AG08396 (cell line): ENCODE measurements at places on chromosomes 3 and 15.

- peak; percentile 94 for DNase-seq
These were observed 41.2 kb downstream of the CCDC12 start for GRCh38 chr3:46935168-46935858.

DNA sequence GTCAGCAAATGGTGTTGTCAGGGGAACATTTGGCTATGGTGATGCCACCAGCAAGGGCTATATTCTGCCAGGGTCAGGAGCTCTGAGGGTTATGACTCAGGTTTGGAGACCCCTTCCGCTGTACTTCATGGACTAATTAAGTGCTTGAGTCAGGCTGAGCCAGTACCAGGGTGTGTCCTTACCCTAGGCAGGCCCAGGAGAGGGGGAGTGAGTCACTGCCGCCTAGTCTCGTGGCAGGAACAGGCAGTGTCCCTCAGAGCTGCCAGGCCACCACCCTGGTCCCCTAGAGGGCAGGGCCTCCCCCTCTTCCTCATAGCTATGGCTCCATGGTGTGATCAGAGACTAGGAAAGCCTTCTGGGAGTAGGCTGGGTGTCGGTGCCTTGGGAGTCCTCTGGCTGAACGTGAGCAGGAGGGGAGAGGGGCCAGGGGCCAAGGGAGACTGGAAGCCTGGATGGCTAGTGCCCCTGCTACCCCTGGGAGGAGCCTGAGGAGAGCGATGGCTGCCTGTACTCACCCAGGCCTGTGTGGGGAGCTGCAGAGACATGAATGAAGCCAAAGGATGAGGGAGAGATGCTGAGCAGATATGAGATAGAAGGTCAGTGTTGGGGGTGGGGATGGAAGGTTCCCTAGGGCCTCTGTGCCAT lies 10.6 kb downstream of the MAPKAPK3 start:
- peak; percentile 62 for DNase-seq

GRCh38 chr15:85718271-85718971 lies 76.3 kb downstream of the KLHL25 start:
- no peak for DNase-seq

GRCh38 chr3:100216713-100217112 lies 44.1 kb upstream of the TBC1D23 start:
- no peak for DNase-seq

GRCh38 chr3:45950686-45951600 lies 7.7 kb downstream of the CXCR6 start:
- no peak for DNase-seq

GRCh38 chr3:169657351-169658124 lies 6.0 kb downstream of the MECOM start:
- DNase-seq, result no peak

- no peak for DNase-seq
These were observed 82.3 kb upstream of the LINGO1 start for GRCh38 chr15:77715051-77715450.

GRCh38 chr3:14476583-14477265 lies 63.4 kb downstream of the GRIP2 start:
- no peak for DNase-seq

- DNase-seq, result no peak
These were observed 21.7 kb upstream of the UTS2B start for GRCh38 chr3:191352014-191352413.

- no peak for DNase-seq
These were observed 49.0 kb upstream of the GCNT3 start for GRCh38 chr15:59562448-59563186.

GRCh38 chr15:55872471-55872870 lies 120.9 kb downstream of the NEDD4 start:
- no peak for DNase-seq

DNA sequence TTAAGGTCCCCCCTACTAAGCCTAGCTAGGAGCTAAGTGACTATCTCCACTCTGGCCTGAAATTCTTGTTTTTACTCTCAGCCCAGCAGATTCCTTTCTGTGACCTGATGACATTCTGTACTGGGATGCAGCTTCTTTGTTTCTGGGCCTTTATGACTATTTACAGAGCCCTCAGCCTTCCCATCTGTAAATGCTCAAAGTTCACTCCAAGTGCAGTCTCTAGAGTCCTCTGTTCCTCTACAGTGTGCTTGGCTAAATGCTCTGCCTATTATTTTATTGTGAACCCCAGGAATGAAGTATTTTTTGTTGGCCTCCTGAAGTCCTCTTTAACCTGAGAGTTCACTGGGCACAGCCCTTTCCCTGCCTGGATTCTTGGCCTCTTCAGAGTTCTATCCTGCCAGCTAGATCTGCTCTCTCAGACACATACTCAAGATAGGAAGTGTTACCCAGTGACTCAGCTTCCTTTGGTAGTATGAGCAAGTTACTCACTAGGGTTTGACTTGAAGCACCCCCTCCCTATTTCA lies 278.1 kb upstream of the P2RY1 start:
- peak; percentile 49 for DNase-seq

GRCh38 chr15:42575188-42576039 lies at the start of gene STARD9:
Gene STARD9, plus strand, starts transcription at chr15:42575606. Its CDS starts 110 bp downstream, at chr15:42575716.
- peak; percentile 98 for DNase-seq

GRCh38 chr3:150030841-150031240 lies 60.1 kb upstream of the PFN2 start:
- DNase-seq, result no peak

DNA sequence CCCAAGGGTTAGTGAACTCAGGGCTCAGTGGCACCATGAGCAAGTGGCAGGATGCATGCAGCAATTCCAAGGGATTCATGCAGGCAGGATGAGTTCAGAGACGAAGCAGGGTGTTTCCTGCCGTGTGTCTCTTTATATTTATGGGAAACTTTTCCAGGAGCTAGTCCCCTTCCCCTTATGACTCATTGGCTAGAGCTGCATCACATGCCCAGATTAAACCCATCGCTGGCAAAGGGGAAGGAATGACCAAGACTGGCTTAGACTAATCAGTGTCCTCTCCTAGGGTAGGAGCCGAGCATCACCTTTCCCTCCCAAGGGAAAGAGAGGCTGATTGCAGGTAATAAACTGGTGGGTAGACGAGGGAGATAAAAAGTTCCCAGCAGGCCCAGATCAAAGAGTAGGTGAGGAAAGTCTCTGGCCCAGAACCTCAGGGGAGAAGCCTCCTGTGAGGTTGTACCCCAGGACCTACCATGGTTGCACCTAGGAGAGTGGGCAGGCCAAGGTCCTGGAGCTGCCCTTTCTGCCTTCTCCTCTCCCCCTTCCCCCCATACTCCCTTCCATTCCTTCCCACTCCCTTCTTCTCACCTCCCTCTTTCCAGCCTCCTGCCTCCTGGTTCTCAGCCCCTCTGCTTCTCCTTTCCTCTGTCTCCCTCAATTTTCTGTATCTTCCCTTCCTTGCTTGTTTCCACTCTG lies 67.8 kb upstream of the ITGA11 start:
- no peak for DNase-seq

DNA sequence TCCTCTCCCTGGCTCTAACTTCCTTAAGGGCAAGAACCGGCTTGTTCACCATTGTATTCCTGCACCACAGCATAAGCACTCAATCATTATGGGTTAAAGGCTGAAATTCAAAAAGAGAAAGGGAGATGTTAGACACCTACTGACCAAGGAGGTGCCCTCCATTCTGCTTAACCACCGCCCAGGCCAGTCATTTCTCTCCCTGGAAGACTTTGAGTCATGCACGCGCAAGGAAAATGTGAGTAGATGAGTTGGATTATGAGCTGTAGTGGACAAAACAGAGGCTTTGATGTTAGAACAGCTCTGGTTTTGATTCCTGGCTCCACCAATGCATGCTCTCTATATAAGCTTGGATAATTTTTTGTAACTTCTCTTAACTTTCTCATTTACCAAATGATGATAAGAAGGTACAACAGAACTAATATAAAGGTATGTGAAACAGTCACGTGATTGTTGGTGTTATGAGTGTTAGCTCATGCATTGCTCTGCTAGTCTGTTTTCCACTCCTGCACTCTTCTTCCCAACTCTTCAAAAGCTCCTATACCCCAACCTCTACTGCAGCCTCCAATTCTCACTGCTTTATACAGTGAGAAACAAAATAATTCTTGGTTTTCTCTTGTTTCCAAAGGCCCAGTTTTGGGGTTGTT lies 148.4 kb upstream of the ATP11B start:
- no peak for DNase-seq

- DNase-seq, result no peak
These were observed 394.6 kb upstream of the NR2F2 start for GRCh38 chr15:95935852-95936251.

DNA sequence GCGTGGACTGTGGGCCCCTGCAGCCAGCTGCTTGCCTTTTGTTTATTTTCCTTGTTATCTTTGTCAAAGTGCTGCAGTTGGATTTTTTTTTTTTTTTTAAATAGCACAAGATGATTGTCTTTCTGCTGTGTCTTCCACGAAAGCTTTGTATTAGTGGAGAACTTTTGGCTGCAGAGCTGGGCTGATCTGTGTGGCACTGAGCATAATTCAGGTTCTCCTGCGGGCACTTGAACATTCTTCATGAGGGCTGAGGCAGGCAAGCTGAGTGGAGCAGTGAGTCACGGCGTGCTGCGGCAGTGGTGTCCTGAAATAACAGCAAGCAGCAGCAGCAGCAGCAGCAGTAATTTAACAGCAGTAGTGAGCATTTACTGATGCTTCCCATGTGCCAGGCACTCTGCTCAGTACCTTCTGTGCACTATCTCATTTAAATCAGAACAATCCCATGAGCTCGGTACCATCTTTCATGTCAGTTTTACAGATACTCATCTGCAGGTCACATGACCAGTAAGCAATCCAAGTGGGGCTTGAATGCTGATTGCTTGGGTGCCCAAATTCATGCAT lies 45.8 kb downstream of the MITF start:
- peak; percentile 70 for DNase-seq

GRCh38 chr3:107392549-107393165 lies 15.4 kb downstream of the CCDC54 start:
- DNase-seq, result peak; percentile 42

- no peak for DNase-seq
These were observed 233.7 kb downstream of the CNTN6 start for GRCh38 chr3:1326546-1326945.

- no peak for DNase-seq
These were observed 32.1 kb downstream of the MESD start for GRCh38 chr15:80957556-80957955.

DNA sequence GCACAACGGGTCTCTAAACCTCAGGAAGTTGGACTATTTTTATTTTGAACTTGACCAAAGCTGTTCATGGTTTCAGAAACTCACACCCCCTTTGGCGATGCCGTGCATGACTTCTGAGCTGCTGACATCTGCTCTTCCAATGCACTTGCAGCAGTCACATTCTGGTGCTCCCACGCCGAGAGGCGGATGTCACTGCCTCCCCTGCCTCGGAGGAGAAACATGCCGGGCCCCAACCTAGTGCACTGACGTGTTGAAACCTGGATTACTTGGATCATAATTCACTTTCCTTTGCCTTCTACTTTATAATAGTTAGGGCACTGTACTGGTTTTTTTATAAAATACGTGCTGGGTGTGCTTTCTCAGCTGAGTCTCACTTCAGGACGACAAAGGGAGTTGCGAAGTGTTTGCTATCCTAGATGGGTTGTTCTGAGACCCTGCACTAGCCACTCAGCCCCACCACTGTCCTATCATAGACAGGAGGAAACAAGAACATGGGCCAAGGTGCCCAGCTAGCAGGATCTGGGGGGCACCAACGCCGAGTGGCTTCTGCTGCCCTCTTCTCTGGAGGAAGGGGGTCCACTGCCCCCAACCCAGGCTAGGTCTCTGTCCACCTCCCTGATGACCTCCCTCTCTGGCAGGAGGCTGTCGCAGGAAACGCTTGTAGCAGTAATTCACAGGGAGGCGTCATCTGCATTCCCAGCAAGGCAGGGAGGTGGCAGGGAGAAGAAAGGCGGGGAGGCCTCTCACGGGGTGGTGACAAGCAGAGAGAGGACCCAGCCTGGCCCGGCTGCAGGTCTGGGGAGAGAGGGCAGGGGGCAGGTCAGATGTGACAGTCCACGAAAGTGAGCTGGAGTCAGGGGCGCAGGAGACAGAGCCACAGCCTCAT lies 158.8 kb upstream of the IQSEC1 start:
- no peak for DNase-seq

- no peak for DNase-seq
These were observed 600.4 kb downstream of the GRM7 start for GRCh38 chr3:7461202-7461825.

GRCh38 chr15:48798319-48798718 lies 12.6 kb downstream of the CEP152 start:
- DNase-seq, result no peak

- DNase-seq, result no peak
These were observed 76.3 kb downstream of the XXYLT1 start for GRCh38 chr3:195194559-195195206.

DNA sequence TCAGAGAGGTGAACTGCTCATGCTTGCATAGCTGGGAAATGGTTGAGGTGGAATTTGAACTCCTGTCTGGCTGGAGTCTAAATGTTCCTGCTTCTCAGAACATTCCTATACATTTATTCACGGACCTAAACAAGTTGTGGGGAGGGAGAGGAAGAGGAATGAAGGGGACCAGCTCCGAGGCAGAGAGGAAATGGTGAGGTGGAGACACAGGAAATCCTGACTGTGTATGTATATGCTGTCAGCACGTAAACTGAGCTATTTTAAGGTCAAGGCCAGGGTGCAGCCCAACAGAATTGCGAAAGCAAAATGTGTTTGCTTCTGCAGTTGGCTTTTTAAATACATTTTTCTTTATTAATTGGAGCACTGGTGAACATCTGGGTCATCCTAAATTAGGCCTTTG lies 74.1 kb upstream of the POMGNT2 start:
- DNase-seq, result peak; percentile 41

- peak; percentile 30 for DNase-seq
These were observed 97.2 kb downstream of the LRTM1 start for GRCh38 chr3:54830658-54831057.

DNA sequence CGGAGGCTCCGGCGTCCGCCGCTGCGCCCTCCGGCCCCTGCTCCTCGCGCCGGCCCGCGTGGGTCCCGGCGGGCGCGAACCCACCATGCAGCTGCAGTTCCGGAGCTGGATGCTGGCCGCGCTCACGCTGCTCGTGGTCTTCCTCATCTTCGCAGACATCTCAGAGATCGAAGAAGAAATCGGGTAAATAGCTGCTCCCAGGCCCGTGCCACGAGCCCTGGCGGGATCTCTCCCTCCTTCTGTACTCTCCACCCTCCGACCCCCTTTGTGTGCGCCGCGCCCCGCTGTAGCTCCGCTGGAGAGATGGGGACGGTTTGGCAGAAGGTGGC lies 263 bp downstream of the ST8SIA2 start:
- no peak for DNase-seq

GRCh38 chr3:29693863-29694262 lies 413.0 kb downstream of the RBMS3 start:
- peak; percentile 70 for DNase-seq

- DNase-seq, result no peak
These were observed 709 bp downstream of the SCAMP5 start for GRCh38 chr15:74995779-74996765.

DNA sequence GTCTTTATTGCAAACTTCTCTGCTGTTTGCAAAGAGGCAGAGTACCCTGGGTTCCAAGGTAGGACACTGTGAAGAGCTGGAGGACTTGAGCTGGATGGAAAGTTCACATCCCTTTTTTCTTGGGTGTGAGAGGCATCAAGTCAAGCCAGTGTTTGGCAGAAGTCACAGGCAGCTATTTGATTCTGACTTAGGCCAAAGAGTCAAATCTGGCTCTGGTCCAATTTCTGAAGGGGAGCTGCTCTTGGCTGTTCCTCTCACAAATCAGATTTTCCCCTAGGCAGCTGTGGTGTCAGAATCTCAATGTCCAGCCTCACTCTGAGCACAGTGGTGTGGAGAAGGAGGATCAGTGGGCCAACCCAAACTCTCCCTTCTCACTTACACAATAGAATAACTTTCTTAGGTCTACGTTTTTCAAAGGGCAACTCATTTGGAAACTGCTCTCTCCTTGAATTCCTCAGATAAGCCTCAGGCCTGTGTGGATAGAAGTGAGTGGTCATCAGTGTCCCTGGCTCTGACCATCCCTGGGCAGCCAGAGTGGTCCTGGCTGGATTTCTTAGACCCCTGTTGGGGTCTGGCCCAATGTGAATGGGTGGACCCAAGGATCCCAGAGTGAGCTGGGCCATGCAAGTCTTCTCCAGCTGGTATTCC lies 18.2 kb upstream of the AMOTL2 start:
- no peak for DNase-seq
